ENCODE measurements at places on chromosomes 4 and X.

DNA sequence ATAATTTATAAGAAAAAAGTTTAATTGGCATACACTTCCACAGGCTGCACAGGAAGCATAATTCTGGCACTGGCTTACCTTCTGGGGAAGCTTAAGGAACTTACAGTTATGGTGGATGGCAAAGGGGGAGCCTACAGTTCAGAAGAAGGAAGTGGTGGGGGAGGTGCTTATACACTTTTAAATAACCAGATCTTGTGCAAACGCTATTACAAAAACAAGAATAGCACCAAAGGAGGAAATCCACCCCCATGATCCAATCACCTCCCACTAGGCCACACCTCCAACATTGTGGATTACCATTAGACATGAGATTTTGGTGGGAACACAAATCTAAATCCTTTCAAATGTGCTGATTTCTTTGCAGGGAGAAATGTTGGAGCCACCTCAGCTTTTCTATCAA is 287.7 kb downstream of the CPXCR1 start:
- no peak for DNase-seq

DNA sequence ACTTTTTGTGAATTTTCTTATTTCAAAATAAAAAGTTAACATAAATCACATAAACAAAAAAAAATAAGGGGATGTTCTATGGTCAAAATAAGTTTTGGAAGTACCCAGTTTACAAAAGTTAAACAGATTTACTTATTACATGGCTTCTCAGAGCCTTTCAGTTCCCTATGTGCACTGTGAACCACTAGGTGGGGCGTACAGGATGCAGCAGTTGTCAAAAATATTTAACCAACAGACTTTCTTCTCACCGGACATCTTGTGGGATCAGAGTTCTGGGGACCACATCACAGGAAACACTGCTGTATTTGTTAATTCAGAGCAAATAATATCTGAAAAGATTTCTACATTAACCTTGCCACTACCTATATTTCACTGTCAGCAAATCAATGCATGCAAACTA is 74.1 kb downstream of the SMARCA1 start:
- no peak for DNase-seq

DNA sequence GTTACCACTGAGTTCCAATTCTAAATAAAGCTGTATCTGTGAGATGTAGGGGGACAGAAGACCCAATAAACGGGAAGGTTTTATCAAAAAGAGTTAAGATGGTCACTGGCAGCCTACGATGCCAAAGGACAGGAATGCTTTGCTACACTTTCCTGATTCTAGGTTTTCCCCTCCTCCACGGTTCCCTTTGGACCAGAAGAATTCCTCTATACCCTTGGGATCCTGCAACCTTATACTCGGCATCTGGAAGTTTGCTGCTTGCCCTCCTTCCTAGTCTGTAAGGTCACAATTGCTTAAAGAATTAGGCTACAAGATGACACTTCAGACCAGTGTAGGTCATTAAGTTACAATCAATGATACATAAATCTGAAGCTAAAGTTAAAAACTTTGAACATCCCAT is 64.3 kb downstream of the SCML2 start:
- no peak for DNase-seq

GRCh38 chr4:168945291-168945690 is 64.8 kb downstream of the CBR4 start:
- DNase-seq, result no peak

DNA sequence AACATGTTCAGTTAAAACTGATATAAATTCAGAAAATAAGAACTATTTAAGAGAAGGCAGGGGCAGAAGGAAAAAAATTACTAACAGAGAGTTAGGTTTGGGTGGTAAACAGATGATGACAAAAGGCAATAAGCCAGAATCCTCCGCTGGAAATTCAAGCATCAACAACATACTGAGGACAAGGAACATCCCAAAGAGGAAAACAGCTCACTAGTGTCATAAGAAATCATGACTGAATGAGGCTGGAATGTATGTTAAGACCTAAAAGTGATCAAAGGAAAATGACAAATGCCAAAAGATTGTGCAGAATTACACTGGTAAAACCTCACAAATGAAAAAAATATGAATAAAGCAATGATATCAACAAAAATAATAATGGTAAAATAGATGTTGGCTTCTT is 88.4 kb downstream of the WDFY3 start:
- no peak for DNase-seq

DNA sequence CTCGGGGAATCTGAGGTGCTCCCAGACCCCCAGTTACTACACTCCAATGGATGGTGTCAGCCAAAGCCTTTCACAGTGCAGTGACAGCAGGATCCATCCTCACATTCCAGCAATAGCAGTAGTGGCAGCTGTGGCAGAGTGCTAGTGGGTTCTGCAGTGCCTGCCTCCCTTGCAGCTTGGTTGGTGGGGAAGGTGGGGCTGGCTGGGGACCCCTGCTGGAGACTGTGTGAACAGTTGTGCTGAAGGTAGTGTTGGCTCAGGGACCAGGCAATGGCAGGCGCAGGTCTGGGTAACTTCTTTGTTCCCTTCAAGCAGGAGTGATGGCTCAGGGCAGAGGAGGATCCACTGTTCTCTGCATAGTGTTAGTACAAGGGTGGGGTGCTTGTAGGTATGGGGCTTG is 343.7 kb upstream of the TRAM1L1 start:
- no peak for DNase-seq

GRCh38 chrX:66833426-66833825 is 194.5 kb upstream of the EDA2R start:
- DNase-seq, result no peak

DNA sequence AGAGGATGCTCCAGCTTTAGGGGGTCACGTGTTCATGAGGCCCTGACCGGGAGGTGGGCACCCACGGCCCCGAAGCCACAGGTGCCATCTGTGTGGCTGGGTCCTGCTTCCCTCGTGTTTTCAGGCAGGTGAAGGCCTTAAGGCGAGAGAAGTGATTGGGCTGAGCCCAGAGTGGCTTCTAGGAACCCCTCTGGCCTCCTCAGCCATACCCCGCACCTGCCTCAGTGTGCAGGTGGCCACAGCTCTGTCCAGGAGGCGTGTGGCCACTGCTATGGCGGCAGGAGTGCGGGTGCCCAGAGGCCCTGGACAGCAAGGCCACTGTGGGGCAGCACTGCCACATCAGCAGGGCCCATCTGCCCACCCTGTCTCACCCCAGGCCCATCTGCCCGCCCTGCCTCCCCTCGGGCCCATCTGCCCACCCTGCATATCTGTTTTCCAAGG is 25.0 kb downstream of the NKX1-1 start:
- DNase-seq, result no peak

DNA sequence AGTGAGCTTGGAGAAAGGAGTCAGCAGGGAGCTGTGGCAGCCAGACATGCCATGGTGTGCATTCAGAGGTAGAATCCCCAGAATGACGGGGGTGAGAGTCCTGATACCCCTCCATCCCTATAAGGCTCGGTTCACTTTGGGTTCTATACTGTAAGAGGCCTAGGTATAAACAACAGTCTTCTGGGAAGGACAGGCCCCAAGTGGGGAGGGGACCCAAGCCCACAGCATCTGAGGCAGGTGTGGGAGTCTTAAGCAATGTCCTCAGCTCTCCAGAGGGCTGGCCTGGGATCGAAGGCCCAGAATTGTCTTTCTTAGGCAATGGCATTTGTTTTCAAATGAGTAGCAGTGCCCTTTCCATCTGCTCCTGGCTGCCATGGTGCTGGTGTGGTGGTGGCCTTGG is 50.2 kb upstream of the MAMLD1 start:
- DNase-seq, result no peak

DNA sequence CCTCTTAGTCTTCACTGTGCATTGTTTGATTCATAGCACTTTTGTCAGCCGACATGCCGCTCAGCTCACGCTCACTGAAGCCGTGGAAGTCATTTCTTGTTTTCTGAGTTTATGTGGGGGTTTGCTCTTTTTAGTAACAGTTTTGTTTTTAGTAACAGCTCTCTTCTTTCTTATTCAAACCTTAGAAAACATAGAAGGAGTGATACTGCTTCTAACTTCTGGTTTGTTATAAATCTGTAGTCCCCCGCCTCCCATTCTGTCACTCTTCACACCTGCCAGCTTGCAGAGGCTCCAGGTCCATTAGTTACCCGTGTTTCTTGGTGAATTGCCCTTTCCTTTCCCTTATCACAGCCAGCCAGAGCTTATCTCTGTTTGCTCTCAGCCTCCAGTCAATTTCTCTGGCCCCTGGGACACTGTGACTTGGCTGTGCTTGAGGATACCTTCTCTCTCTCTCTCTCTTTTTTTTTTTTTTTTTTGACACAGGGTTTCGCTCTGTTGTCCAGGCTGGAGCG is 50.5 kb downstream of the GRK4 start:
- no peak for DNase-seq

DNA sequence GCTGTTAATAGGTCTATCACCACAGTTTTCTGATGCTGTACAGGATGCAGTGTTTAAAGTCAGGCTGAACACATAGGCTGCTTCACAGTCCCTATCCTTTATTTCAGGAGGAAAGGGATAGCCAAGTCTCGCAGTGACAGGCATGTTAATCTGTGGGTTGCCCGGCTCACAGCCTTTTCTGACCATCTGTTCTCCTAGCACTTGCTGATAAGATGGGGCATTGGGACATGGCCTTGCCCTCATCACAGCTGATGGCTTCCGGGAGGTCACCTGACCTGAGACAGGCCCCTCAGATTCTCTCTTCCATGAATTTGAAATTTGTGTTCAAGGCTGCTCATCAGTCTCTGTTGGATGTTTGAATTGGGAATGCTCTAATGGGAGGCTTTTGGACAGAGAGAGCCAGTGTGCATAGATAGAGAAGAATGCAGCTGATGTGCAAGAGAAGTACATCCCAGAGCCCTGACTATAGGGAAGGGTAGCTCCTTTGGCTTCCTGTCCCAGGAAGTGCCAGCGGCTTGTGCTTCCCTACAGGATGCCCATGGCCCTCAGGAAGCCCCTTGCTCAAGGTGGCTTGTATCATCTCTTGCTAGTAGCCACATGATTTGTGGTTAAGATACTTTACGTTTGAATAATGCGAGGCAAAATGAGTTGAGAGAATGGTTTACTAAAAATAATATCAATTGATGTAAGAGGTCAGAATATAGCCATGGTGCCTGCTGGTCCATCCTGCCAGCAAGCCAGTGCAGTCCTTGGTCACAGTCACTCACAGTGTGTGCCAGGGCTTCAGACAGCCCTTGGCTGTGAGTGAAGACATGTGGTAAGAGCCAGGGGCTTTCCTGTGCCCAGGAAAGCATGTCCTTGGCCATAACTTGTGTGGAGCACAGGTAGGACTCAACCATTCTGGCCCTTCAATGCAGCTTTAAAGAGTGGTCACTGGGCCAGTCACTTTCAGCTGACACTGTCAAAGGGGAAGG is 88.6 kb downstream of the TSPAN7 start:
- no peak for DNase-seq

DNA sequence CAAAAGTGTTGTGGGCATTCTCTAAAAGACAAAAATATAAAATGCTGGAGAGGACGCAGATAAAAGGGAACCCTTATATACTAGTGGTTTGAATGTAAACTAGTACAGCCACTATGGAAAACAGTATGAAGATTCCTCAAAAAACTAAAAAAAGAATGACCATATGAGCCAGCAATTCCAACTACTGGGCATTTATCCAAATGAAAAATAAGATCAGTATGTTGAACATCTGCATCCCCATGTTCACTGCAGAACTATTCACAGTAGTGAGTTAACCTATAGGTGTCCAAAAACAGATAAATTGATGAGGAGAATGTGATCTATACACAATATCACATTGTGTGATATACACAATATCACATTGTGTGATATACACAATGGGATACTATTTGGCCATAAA is 1615.3 kb downstream of the PCDH18 start:
- no peak for DNase-seq

- DNase-seq, result no peak
Observed at GRCh38 chr4:134178706-134179105, 22.9 kb downstream of the PABPC4L start.

GRCh38 chrX:26889574-26889973 is 573.6 kb downstream of the PPP4R3C start:
- no peak for DNase-seq

DNA sequence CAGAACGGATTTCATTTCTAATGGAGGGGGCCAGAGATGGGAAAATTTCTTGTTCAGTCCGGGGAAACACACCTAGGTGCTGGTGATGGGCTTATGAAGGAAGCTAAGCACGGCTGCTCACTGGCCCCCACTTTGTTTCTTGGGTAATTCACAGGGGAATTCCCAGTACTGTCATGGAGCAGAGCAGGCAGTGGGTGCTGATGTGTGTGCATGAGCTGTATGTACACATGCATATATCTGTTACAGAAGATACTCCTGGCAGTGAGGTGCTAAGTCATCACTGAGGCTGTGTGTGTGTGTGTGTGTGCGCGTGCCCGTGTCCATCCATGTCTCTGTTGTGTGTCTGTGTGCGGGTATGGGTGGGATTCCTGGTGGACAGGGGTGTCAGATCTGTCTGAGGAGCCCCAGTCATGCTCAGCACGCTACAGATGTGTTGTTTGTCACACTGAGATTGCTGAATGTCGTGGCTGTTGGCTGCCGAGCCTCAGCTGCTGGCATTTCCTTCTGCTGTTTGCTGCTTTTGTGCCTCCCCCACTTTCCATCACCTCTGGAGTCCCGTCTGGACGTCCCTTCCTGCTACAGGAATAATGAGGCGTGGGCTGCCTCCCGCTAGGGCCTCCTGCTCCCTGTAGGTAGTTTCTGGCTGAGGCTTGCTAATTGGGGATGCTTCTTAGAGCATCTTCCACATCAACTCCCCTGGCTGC is 53.3 kb downstream of the JADE1 start:
- DNase-seq, result peak; percentile 28

DNA sequence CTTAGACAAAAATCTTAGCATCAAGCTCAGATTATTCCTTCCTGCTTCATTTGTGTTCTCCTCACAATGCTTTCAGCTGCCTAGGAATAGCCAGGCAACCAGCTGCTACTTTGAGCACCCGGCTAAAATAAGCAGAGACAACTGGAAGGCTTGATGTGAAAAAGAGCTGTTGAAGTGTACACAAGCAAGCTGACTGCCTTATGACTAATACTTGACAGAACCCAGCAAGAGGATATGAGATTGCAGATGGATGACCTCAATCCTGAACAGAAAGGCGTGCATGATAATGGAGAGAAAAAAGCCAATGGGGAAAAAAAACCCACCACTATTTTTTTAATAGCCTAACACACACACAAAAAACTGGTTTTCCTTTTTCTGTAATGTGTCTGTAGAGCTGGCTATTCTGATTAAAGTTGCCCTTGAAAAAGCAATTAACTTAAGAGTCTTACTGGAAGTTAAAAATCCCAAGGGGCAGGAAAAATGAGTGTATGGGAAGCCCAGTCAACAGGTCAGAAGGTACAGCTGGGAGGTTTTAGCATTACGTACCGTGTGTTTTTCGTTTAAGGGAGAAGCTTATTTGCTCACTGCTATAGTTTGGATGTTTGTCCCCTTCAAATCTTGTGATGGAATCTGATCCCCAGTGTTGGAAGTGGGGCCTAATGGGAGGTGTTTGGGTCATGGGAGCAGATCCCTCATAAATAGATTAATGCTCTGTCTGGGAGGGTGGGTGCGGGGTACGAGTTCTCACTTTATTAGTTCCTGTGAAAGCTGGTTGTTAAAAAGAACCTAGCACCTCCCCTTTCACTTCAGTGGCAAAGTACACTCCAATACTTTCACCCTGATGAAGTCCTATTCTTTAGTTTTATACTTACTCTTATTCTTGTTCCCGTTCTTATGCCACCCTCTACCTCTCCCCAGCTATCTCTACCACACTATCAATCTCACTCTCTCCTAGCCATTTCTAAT is 37.1 kb upstream of the HERC6 start:
- no peak for DNase-seq

- no peak for DNase-seq
Observed at GRCh38 chr4:173014836-173015235, 153.8 kb upstream of the GALNT7 start.

All from stimulated activated CD8-positive, alpha-beta memory T cell treated with anti-CD3 and anti-CD28 coated beads, Interleukin-7, amount 100 ng/mL, for 4 hours (primary cell).